Tracheal epithelial cell (primary cell): ENCODE measurements at places on chromosomes 13 and 19. TPM values are rescaled to one million over a fixed set of nuclear protein-coding genes. Genes with fewer than 3 reads are reported as not detected.

ADGRE1 gene
- not detected in 2 replicates for total RNA-seq

KIR3DL1 gene
- not detected in 2 replicates for total RNA-seq

BRSK1 gene
- total RNA-seq: 0.21 and 0.48 TPM in 2 replicates

HOMER3 gene
- 110 and 132 TPM in 2 replicates for total RNA-seq

NCAN gene
- total RNA-seq: not detected in 2 replicates

TIMM29 gene
- total RNA-seq: 43.1 and 60.3 TPM in 2 replicates

NLRP11 gene
- total RNA-seq: not detected in 2 replicates

SLC8A2 gene
- total RNA-seq: under 0.01 TPM in 1 of 2 replicates, not detected in the other

TNFSF11 gene
- 0.48 TPM in 1 of 2 replicates, not detected in the other for total RNA-seq

IER2 gene
- total RNA-seq: 18.8 and 23.0 TPM in 2 replicates

RAB11B gene
- total RNA-seq: 23.9 and 28.4 TPM in 2 replicates

ZNF544 gene
- 58.0 and 70.1 TPM in 2 replicates for total RNA-seq

IGSF23 gene
- total RNA-seq: 0.48 TPM in 1 of 2 replicates, not detected in the other

PLVAP gene
- not detected in 2 replicates for total RNA-seq

RNF17 gene
- total RNA-seq: not detected in 2 replicates

ZNF585A gene
- 10.6 and 15.1 TPM in 2 replicates for total RNA-seq

ZNF699 gene
- total RNA-seq: 11.3 and 18.8 TPM in 2 replicates

MBD3L2 gene
- total RNA-seq: not detected in 2 replicates

OR10H4 gene
- total RNA-seq: not detected in 2 replicates

SLC27A5 gene
- 7.5 and 11.1 TPM in 2 replicates for total RNA-seq

NXNL1 gene
- not detected in 2 replicates for total RNA-seq

IGFL4 gene
- not detected in 2 replicates for total RNA-seq

CEACAM7 gene
- 0.24 TPM in 1 of 2 replicates, not detected in the other for total RNA-seq

C1QTNF9B gene
- not detected in 2 replicates for total RNA-seq

TBCB gene
- total RNA-seq: 139 and 206 TPM in 2 replicates

AMH gene
- total RNA-seq: not detected in 2 replicates

RHPN2 gene
- 17.7 and 25.1 TPM in 2 replicates for total RNA-seq

ZNF560 gene
- total RNA-seq: 0.43 and 0.72 TPM in 2 replicates

HCN2 gene
- total RNA-seq: 0.21 and 0.24 TPM in 2 replicates

VSTM2B gene
- total RNA-seq: not detected in 2 replicates

FUZ gene
- total RNA-seq: 8.5 and 22.9 TPM in 2 replicates

DNAAF3 gene
- total RNA-seq: 1.2 and 1.5 TPM in 2 replicates

PSG6 gene
- not detected in 2 replicates for total RNA-seq

USHBP1 gene
- total RNA-seq: under 0.01 TPM in 1 of 2 replicates, not detected in the other

GGACT gene
- total RNA-seq: 3.9 and 6.0 TPM in 2 replicates

ZDHHC20 gene
- 62.2 and 92.7 TPM in 2 replicates for total RNA-seq

ZNF850 gene
- total RNA-seq: 0.43 and 0.72 TPM in 2 replicates

SELENOV gene
- not detected in 2 replicates for total RNA-seq

LILRB1 gene
- not detected in 2 replicates for total RNA-seq

RAVER1 gene
- total RNA-seq: 7.7 and 8.5 TPM in 2 replicates

APC2 gene
- 0.21 and 0.24 TPM in 2 replicates for total RNA-seq

ZNF837 gene
- 1.9 and 6.6 TPM in 2 replicates for total RNA-seq

ATP4B gene
- not detected in 2 replicates for total RNA-seq

ZNF415 gene
- 5.8 and 6.3 TPM in 2 replicates for total RNA-seq

SIGLEC14 gene
- total RNA-seq: not detected in 2 replicates

WDFY2 gene
- 7.5 and 11.5 TPM in 2 replicates for total RNA-seq

KASH5 gene
- not detected in 2 replicates for total RNA-seq

GIPC3 gene
- total RNA-seq: not detected in 2 replicates

PLPPR3 gene
- total RNA-seq: 0.48 TPM in 1 of 2 replicates, not detected in the other
